ENCODE measurements at places on chromosomes 5 and 9.

- DNase-seq: no peak
These were observed 478.9 kb upstream of the NMUR2 start for GRCh38 chr5:152884006-152884405.

GRCh38 chr5:103114440-103114839, 5.5 kb downstream of the GIN1 start:
- DNase-seq: no peak

DNA sequence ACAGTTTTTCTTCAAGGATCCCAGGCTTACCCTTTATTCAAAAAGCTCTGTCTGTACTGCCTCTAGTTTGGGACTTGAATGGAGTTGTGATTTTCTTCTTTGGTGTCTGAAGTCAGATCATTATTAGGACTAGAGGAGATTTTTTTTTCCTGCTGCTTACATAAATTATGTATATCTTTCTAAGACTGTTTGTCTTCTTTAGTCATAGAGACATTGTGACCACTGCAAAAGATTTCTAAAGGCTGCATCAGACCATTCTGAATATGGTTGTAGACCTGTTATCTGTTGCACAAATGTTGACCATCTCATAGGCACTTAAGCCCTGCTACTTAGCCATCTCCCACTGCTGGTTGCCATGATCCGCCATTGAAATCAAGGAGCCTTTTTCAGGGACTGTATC, 238.5 kb upstream of the SMARCA2 start:
- no peak for DNase-seq

- DNase-seq: no peak
These were observed 154.0 kb upstream of the ADAMTSL1 start for GRCh38 chr9:18319918-18320445.

GRCh38 chr9:6109986-6110385, 94.6 kb upstream of the RANBP6 start:
- no peak for DNase-seq

DNA sequence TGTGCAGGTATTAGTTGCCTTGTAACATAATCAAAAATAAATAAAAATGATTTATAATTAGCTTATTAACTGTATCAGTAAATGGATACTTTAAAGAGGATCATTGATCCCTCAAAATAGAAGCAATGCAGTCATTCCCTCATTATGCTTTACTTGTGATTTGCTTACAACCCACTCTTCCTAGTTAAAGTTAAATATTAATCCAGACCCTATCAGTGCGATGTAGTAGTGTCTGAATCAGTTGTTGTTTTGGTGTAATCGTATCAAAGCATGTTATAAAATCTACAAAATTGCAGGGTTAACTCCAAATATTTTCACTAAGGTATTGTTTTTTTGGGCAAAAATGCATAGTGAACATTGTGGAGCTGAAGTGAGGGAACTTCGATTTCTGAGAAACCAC, 17.6 kb downstream of the TENT4A start:
- no peak for DNase-seq

GRCh38 chr5:157596487-157596886, 20.9 kb upstream of the ADAM19 start:
- no peak for DNase-seq

DNA sequence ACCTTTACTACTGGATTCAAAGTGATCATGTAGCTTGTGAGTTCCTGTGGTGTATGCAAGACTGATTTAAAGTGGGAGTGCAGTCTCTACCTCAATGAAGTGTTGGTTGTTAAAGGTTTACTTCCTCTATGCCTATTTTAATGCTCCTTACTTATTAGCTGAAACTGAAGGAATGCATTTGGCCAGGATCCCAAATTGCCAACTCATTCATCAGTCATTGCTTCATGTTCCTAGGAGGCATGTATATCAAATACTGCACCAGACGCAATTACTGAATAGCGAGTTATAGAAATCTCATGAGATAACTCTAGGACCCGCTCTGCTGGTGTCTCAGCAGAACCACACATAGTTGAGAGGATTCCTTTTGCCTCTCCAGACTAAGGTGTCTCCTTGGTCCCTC, 143.0 kb upstream of the RPS23 start:
- DNase-seq: no peak

GRCh38 chr5:33272288-33272687, 168.5 kb upstream of the TARS1 start:
- peak; percentile 94 for DNase-seq

DNA sequence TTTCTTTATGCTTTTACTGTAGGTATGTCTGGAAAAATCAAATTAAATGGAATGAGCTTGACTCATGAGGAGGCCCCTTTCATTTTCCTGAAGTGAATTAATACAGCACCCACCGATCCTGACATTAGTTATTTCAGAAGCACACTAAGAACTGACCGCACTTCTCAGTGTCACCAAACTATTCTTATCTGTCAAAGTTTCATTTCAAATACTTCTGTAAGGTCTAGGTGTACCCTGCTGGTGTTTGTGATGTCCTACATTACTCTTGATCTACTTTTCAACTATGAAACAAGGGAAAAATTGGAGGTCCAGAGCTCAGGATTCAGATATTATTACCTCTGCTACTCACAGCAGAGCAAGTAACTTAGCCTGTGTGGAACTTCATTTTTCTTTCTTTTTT, 1.8 kb upstream of the TEK start:
- no peak for DNase-seq

- peak; percentile 43 for DNase-seq
These were observed 285.4 kb downstream of the TMEM232 start for GRCh38 chr5:110441035-110441434.

DNA sequence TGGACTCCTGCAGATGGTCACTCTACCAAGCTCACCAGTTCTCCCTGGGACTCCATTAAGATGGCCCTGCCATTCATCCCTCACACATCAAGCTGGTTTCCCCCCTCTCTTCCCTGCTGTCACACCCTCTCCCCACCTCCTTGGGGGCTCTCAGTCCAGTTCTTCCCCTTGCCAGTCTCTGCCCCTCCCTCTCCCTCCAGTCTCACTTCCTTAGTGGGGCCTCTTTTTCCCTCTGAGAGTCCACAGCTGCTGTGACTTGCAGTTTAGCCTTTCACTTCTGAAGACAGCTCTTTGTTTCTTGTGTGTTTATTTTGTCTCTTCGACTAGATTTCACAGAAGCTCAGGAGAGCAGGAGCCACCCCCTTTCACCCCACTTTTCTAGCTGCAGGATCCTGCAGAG, 10.5 kb downstream of the DOCK2 start:
- DNase-seq: no peak
